ENCODE measurements at places on chromosomes 16 and 17.

GRCh38 chr17:60390186-60390585, 1.7 kb downstream of the USP32 start:
- peak; percentile 66 for DNase-seq

- no peak for DNase-seq
Observed at GRCh38 chr16:67942510-67943255, 1.2 kb downstream of the LCAT start.

GRCh38 chr17:82316651-82317393, 586 bp downstream of the CD7 start:
- no peak for DNase-seq

DNA sequence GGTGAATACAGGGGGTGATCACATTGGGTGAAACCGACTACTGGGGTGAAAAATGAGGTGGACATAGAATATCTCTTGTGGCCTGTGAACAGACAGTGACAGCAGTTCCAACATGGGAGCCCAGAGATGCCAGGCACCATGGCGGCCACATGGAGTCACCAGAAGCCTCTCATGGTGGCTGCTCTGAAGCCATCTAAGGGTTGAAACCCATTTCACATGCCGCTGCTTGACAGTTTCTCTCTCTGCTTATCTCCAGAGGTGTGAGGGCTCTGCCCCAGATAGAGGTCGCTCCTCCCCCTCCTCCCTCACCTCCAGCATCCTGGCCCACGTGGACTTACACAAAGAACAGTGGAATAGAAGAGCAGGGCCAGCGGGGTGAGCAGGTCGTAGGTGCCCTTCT, 37.9 kb upstream of the PIK3R6 start:
- no peak for DNase-seq

DNA sequence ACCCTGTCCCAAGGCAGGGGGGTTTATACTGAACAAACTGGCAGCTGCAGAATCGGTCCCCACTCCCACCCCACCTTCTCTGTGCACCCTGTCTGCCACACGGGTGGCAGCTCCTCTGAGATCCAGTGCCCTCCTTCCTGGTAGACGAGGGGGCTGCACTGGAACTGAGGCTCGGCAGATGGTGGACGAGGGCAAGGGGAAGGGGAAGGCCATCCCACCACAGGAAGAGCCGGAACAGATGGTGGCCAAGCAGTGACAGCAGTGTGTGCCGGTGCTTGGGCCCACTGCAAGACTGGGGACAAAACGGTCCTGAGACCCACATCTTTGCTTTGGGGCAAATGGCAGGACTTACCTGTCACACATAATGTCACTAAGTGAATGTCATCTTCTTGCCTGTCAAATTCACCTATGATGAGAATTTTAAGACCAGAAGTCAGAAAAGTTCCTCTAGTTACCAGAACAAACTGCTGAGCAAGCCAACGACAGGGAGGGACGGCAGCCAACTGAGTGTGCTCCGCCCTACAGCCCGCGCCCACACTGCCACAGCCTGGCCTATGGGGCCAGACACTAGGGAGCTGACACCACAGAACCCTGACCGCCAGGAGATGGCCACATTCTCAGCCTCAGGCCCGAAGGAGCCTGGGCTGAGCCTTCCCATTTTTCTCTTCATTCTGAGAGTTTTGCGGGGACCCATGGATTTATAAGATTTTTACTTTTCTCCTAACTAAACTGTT, 14.4 kb downstream of the NTAN1 start:
- DNase-seq = peak; percentile 69

DNA sequence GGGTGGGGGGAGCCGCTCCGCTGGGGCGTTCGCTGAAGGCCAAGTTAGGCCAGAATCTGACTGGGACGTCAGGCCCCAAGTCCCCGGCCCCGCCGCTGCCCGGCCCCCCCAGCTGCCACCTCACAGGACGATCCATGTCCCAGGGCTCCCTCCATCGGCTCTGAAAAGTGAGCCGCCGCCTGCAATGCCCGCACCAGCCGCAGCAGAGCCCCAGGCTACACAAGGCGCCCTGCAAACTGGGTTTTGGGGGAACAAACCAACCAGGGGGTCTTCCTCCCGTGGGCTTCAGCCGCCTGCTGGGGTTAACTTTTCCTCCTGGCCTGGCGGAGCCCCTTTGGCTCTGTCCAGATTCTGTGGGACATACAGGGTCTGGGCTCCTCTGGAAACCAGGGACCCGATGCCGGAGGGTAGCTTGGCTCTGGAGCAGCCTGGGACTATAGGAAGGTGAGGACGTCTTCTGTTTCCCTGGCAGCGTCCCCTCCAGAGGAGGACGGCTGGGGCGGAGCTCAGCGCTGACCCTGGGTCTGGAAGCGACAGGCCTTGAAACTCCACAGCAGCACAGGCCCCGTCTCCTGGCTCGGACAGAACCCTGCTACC, 835 bp downstream of the NME4 start:
- peak; percentile 76 for DNase-seq

- peak; percentile 79 for DNase-seq
Observed at GRCh38 chr16:77744141-77744540, 21.8 kb downstream of the NUDT7 start.

DNA sequence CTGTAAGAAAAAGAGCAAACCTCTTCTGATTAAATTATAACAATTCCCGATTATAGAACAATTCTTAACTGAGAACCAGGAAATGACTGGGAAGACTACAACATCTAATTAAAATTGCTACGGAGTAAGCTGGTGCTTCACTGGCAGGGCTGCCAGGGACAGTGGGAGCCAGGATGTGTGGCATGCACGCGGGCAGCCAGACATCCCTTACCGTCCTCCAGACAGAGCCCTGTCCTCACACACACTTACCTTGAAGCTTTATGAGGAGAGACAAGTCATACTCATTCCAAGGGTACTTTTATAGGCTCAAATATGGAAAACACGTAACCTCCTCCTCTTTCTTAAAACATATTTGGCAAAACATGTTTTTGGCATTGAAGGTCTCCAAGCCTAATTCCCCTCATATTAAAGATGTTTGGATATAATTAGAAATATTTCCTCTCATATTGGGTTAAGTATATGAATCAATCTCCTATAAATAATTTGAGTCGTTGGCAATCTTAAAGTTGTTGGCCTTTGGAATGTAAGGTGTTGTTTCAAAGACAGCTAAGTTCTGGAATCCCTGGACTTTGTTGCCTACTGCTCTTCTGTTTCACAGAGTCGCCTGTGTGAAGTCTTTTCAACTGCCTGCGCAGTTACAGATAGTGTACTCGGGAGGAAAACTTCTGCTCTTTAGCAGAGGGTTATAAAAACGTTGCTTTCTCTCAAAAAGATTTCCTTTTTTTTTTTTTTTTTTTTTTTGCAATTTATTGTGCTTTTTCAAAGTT, at the start of gene MYH1:
Gene MYH1 (minus strand): TSS at position 272 of the 767 bp plus-strand sequence. CDS start 1,900 bp downstream, outside the sequence.
- DNase-seq = no peak

DNA sequence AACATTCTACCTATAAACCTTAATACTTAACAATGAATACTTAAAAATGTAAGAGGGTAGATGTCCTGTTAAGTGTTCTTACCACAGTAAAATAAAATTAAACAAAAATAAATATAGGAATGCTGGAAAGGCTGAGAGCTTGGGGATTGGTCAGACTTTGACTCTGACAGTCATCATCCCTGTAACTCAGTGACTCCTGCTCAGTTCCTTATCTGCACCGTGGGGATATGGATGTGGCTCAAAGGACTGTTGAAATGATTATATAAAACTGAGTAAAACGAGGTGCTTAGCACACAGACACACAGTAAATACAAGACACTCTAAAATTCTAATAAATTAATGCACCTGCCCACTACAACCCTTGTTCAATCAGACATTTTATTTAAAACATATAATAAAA, 338.6 kb downstream of the TMEM114 start:
- DNase-seq = no peak

DNA sequence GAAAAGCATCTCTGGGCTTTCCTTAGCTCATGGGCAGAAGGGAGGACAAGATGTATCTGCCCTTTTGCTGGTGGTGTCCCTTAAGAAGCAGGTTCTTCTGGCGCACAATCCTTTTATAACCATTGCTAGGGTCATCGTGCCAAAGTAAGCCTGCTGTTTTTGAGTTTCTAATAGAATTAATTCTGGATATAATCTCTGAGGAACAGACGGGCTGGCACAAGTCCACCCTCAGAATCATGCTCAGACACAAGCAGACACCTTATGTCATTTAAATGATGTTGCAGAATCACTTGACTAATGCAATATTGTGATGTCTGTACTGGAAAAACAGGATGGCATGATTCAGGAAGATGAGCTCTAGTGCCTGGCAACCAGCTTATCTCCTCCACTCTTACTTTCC, 18.8 kb upstream of the MMD start:
- DNase-seq = no peak

GRCh38 chr16:77439106-77439505, 4.3 kb upstream of the ADAMTS18 start:
- no peak for DNase-seq

- no peak for DNase-seq
Observed at GRCh38 chr16:16850274-16850673, 471.3 kb downstream of the NPIPA7 start.

GRCh38 chr16:11180489-11180888, 75.5 kb downstream of the SOCS1 start:
- no peak for DNase-seq

GRCh38 chr16:66503030-66503429, 46.9 kb downstream of the TK2 start:
- no peak for DNase-seq

- DNase-seq = no peak
Observed at GRCh38 chr16:31214708-31215286, 878 bp downstream of the TRIM72 start.

DNA sequence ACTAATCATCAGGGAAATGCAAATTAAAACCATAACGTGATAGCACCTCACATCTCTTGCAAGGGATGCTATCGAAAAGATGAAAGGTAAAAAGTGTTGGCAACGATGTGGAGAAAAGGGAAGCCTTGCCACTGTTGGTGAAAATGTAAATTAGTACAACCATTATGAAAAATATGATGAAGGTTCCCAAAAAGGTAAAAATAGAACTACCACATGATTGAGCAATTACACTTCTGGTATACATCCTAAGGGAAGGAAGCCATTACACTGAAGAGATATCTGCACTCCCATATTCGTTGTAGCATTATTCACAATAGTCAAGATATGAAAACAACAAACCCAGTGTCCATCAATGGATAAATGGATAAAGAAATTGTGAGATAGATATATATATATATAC, 21.5 kb downstream of the ABCA10 start:
- no peak for DNase-seq

GRCh38 chr17:44543213-44543904, 13.9 kb upstream of the FZD2 start:
- DNase-seq = peak; percentile 83

DNA sequence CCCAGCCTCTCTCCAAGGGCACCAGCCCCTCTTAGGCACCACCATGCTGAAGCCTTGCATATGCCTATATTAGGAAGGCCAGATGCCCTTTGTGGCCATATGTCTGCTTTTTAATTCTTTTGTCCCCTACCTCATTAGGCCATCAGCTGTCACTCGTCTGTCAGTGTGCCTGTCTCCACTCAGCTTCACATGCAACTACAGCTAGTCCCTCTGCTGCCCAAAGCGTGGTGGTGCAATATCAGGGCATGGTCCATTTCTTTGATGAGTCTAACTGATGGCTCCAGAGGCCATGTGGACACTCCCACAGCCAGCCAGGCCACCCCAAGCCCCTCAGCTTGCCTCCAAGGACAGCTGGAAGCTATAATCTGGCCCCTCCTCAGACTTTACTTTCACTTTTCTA, 36.3 kb downstream of the MYO18A start:
- DNase-seq = peak; percentile 46

- no peak for DNase-seq
Observed at GRCh38 chr17:49932138-49932723, 36.8 kb upstream of the DLX4 start.

GRCh38 chr17:30996486-30996885, 25.6 kb downstream of the RNF135 start:
- no peak for DNase-seq

- DNase-seq = peak; percentile 61
Observed at GRCh38 chr16:11848842-11849241, 2.5 kb downstream of the RSL1D1 start.

GRCh38 chr16:5225931-5226655, 128.5 kb upstream of the EEF2KMT start:
- no peak for DNase-seq

- no peak for DNase-seq
Observed at GRCh38 chr17:36503456-36504155, 17.1 kb downstream of the ZNHIT3 start.

GRCh38 chr17:66126231-66126630, 65.7 kb downstream of the CEP112 start:
- DNase-seq = no peak

DNA sequence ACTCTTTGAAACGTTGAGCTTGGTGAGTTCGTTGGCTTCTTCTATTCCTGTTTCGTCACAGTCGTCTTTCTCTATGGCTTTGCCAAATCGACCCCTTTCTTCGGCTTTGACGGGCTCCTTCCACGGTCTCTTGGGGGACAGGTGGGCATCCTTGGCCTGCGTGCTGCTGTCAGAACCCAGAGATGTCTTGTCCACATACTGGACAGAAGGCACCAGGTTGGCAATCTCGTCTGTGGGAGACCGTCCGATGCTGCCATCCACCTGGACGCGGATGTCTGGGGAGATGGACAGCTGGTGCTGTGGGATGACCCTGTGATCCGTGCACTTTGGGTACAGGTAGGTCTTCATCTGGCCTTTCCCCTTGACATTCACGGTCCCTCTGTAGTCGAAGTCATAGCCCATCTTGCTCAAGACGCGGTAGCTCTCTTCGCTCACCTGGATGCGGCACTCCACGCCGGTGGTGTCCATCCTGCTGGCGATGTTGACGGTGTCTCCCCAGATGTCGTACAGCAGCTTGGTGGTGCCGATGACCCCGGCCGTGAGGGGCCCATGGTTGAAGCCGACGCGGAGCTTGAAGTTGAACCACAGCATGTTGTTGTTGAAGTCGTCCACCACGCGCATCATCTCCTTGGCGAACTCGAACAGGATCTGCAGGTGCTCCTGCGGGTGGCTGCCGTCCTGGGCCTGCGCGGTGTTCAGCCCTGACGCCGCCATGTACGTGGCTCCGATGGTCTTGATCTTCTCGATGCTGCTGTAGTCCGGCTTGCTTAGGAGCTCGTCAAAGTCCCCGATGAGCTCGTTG, 85.5 kb upstream of the CREBBP start:
- DNase-seq = no peak

GRCh38 chr17:16870253-16871245, 101.4 kb downstream of the TNFRSF13B start:
- no peak for DNase-seq

DNA sequence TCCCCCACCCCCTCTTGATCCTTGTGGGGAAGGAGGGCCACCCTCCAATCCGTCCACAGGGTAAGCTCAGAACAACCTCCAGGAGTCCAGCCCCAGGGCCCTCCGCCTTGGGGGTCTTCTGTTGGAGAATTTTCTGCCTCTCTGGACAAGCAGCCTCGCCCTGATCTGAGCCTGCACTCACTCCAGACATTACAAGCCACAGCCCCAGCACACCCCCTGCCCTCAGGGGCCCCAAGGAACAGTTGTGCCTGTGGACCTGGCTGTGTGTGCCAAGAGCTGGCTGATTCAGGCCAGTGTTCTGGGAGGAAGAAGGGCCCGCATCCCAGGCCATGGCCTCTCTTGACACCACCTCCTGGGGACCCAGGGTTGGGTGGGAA, 477 bp upstream of the ARHGAP27 start:
- DNase-seq = no peak

Measured in fibroblast of villous mesenchyme (primary cell).